Osteoblast (primary cell): ENCODE measurements at places on chromosomes 4 and X. TPM values are rescaled to one million over a fixed set of nuclear protein-coding genes. Genes with fewer than 3 reads are reported as not detected.

DNA sequence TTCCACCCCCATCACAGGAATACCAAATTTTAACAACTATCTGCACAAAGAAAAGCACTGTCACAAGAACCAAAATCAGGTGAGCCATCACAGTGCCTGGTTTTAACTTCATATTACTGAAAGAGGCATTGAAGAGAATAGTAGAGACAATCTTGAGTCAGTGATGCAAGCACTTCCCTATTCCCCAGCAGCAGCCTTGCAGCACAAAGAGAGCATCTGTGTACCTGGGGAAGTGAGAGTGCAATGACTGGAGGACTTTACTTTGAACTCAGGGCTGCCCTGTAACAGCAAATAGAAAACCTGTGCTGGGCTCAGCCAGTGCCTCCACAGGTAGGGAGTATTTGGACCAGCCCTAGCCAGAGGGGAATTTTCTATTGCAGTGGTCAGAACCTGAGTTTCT is 361.8 kb downstream of the TEX13C start:
- no peak for DNase-seq

DNA sequence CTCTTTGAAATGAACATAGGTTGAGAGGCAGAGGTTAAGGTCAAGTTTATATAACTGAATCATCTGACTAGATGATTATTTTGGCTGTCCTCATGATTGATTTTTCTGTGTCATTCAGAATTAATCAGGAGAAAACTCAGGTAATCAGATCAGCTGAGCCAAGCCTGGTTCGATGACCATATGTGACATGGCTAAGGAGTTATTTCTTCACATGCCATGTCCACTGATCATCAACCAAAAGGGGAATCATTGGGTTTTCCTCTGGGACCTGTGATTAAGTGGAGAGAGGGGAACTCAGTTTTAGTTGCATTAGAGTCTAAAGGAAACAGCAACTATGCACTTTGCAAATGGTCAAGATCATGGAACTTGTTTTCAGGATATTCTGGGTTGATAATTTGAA is 20.3 kb upstream of the PACRGL start:
- DNase-seq: peak; percentile 34

DNA sequence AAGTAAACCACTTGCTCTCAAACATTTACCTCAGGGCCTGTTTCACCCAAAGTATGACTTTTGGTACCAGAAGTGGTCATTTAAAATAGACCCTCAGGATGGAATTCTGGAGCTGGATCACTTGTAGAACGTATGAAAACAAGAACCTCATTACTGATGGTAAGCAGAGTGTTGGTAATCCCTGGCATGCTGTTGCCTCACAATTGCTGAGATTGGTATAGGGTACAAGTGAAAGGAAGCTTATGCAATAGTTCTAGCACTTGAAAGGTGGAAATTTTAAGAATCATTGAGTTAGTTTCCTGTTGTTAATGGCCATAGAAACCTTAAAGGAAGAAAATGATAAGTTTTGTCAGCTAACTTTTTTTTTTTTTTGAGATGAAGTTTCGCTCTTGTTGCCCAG is 22.3 kb upstream of the THOC2 start:
- no peak for DNase-seq

DNA sequence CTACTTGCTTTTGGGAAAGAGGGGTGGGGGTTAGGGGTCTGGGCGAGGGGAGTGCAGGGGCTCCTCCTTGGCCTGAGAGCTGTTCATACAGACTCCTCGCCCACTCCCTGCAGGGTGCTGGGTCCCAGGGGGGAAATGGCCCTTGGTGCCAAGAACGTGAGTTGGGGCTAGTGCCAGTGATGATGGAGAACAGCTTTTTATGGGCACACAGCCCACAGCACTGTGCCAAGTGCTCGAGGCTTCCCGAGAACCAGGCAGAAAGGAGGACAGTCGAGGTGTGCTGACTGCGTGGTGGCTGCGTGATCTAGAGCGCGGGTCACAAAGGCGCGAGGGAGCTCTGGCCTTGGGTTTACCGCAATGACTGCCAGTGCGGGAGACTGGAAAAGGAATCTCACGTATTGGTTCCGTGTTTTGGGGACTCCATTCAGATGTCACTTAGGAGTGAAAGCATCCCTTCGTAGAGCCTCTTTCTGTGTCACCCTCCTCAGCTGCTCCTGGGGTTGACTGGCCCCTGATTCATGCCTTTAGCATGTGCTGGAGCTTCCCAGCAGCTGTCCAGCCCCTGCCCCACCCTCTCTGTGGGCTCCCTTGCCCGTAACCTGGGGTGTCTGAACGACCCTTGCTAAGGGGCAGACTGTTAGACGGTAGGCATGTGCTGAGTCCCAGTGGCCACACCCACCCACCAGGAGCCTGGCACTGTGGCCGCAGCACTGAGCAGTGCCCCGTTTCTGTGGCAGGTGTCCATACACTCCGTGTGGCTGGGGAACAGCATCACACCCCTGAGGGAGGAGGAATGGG is 20.9 kb upstream of the MSANTD1 start:
- DNase-seq: peak; percentile 86

DNA sequence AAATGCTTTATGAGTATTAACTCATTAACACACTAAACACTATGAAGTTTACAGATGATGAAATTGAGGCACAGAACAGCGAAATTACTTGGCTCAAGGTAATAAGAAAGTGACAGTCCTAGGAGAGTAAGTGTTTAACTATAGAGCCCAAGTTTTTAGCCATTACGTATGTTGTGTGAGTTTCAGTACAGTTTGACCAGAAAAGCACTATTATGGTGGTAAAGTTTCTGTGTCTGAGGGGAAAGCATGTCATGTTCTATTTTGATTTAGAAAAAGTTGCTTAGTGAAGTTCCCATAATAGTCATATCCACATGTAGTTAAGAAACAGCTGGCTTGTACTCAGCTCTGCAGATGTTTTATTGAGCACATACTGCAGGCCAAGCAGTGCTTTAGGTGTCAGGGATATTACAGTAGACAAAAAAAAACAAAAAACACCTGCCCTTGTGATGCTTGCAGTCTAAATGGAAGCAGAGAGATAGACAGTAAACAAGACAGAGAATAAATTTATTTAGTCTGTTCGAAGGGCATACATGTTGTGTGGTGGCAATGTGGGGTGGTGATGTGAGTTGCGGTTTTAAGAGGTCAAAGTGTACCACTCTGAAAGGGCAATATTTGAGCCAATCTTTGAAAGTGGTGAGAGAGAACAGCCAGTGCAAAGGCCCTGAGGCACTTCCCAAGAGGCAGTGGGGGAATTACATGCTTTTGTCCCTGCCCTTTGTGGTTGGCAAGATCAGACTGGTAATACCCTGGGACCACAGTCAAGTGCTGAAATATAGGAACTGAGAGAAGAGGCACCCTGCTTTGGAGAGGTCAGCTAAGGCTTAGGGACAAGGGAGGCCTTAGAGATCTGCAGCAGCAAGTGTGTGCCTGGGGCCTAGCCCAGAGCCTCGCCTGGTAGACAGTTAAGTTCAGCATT is 6.2 kb downstream of the TMEM131L start:
- DNase-seq: no peak

DNA sequence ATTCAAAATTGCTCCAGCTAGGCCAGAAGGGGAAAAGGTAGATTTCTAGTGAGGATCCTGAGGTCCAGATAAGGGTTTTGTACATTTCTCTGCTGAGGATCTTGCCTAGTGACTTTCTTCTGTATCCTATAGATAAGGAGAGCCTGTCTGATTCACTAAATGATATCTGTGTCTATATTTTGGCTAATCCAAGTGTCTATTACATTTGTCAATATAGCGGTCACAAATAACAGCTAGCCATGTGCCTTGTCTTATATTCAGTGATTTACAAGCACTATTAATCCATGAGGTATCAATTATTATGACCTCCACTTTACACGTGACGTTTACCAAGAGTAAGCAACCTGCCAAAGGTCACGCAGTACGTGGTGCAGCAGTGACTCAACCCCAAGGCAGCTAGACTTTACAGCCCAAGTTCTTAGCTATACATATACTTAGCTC is 41.6 kb downstream of the TMEM165 start:
- no peak for DNase-seq

GRCh38 chrX:81414630-81415029 is 212.7 kb downstream of the SH3BGRL start:
- no peak for DNase-seq

DNA sequence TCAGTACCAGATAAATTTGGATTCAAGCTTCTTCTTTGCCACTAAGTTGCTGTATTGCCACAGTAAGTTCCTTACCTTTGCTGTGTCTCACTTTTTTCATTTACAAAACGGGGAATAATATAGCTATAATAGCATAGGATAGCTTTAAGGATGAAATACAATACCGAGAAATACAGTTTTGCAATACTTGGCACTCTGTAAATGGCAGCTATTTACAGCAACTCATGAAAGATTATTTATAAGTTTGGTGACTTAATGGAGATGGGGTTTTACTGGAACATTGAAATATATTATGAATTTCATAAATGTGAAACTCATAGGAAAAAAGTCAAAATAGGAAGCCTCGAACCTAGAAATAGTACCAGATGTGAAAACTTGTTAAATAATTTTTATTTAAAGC is 27.6 kb downstream of the ANXA10 start:
- DNase-seq: no peak

GRCh38 chr4:38177035-38177546 is 216.9 kb downstream of the PTTG2 start:
- no peak for DNase-seq

DNA sequence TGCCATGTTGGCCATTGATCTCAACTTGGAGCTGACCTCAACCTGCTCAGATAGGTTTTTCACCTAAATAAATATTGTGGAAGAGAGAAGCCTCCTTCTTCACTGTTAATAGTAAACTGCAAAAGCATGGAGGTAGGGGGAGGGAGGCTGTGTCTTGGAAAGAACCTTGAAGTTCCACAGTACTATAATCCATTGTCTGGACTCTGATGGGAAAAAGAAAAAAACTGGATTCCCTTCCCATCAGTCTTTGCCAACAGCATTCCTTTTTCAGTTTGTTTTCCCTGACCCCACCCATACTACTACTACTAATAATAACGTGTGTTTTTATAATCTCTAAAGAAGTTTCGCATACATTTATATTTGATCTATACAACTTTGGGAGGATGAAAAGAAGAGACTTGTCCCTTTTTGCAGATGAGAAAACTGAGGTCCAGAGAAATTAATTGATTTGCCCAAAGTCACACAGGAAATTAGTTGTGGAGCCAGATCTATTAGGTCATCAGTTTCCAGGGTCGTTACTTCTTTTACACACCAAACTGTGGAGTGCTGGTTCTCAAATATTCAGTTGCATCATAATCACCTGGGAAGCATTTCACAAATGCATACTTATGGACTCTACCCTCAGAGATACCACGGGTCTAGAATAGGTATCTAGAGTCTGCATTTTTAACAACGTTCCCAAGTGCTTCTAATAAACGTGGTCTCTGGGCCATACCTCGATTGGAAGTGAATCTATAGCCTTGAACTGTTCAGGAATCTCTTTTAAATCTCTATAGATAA is 59.1 kb downstream of the LUZP4 start:
- no peak for DNase-seq

DNA sequence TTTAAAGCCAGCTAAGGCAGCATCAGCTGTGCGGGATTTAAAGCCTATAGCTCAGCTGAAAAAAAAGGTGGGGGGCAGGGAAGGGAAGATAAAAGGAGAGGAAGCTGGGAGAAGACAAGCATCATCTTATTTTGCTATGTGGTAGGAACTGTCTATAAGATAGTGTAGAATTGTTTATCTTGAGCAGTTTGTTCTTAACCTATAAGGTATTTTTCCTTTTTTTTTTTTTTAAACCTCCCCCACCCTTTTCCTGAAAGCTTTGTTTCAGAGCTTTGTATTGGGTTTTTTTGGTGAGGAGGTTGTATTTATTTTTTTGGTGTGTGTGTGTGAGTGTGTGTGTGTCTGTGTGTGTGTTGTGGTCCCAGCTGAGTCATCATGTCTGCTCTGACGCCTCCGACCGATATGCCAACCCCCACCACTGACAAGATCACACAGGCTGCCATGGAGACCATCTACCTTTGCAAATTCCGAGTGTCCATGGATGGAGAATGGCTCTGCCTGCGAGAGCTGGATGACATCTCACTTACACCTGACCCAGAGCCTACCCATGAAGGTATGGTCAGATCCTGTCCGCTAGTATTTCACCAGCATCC is 531 bp downstream of the RUFY3 start:
- DNase-seq: no peak

- DNase-seq: peak; percentile 90
These were observed 33.3 kb downstream of the SLIT2 start for GRCh38 chr4:20284990-20285389.

DNA sequence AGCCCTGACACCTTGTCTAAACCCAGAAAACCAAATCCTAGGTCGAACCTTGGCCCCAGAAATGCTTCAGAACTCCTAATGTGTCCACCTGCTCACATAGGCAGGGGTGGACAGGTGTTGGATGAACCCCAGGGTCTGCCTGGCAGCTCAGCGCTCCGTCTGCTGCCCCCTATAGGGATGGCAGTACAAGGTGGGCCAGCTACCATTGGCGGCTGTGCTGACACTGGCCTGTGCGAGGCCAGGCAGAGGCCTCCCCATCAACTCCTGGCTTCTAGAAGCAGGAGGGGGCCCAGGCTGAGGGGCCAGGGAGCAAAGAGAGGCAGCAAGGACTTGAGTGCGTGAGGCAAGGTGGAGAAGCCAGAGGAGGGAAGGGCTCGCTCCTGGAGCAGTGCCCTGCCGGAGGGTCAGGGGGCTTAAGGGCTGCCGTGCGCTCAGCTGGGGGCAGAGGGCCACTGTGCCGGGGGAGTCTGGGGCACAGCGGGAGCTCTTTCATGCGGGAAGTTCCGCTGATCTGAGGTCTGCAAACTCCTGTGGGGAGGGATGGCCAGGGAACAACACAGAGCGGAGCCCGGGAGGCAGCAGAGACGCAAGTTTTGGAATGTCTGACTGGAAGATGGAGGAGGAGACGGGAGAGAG is 20.6 kb downstream of the CCNQ start:
- no peak for DNase-seq

DNA sequence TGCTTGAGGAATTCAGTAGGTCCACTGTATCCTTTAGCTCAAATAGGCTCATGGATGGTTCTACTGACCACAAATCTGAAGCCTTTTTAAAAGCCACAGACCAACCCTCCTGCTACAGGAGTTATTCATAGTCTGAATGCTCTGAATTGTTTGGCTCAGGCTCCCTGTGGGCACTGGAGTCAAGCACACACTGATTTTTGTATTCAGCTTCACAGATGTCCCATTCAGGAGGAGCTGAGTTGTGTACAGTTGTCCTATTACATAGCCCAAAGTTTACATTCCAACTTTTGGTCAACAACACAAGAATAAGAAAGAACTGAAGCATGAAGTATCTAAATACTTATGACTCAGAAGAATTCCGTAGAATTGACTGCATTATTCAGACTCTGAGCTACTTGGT is 243.9 kb downstream of the UNC5C start:
- no peak for DNase-seq

- no peak for DNase-seq
These were observed 54.5 kb downstream of the RS1 start for GRCh38 chrX:18617407-18617750.

FHIP1A gene
- total RNA-seq: 4.4 and 4.7 TPM in 2 replicates

CBR4 gene
- 19.2 and 24.2 TPM in 2 replicates for total RNA-seq

EGFL6 gene
- total RNA-seq: under 0.01 and 0.29 TPM in 2 replicates

HPGD gene
- under 0.01 TPM in 1 of 2 replicates, not detected in the other for total RNA-seq

SULT1E1 gene
- total RNA-seq: not detected in 2 replicates

GUCY1A1 gene
- total RNA-seq: 0.29 TPM in 1 of 2 replicates, not detected in the other

SLITRK2 gene
- total RNA-seq: not detected in 2 replicates

TLR7 gene
- under 0.01 TPM in 1 of 2 replicates, not detected in the other for total RNA-seq

PAGE2B gene
- not detected in 2 replicates for total RNA-seq

SMAD1 gene
- total RNA-seq: 30.4 and 33.0 TPM in 2 replicates
